ENCODE measurements at places on chromosomes 12 and 14.
A peak's percentile ranks its signal among the peaks of the same experiment; 100 is the strongest.

DNA sequence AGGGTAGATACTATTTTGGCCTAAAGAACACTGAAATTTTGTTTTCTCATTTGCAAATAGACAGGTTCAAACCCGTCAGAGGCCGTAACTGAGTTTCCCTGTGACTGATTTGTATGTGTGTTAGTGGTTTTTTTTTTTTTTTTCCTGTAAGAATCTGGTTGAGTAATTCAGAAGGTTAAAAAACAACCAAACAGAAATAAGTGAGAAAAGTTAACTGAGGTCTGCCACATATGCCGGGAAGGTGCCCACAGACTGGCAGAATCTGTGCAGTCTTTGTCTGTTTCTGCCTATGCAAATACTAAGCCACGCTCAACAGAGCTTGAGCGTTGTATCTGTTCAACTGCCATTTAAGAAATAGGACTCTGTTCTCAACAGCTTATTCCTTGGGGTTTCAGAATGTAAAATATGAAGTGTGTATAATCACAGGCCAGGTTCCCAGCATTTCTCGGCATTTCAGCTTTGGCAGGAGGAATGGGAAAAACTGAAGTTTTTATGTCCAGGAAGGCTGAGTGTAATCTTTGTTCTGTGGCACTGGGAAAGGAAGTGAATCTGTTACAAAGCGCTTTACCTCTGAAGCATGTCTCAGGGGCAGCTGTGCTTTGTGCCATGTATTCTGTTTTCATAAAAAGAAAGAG is 181.9 kb downstream of the PRKCH start:
- peak; percentile 77 for DNase-seq

GRCh38 chr12:44294649-44295048 is 458.8 kb downstream of the TMEM117 start:
- DNase-seq: no peak

DNA sequence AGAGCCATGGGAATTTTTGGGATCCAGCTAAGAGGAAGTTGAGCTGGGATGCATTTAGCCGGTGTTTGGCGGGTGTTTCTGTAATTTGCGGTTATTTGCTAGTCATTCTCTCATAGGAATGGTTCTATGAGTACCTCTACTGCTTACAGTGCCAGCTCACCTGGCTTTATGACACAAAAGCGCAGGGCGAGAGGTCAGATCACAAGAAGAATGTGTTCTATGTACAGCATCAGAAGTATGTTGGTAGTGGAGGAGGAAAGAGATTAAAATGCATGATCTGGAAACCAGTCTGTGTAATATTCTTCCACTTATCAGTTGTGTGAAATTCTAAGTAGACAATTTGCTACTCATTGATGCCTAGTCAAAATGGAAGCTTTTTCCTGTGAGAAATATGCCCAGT is 173.3 kb downstream of the ADCK1 start:
- DNase-seq: no peak

- DNase-seq: no peak
These were observed 130.8 kb upstream of the PRKD1 start for GRCh38 chr14:30058401-30058800.

DNA sequence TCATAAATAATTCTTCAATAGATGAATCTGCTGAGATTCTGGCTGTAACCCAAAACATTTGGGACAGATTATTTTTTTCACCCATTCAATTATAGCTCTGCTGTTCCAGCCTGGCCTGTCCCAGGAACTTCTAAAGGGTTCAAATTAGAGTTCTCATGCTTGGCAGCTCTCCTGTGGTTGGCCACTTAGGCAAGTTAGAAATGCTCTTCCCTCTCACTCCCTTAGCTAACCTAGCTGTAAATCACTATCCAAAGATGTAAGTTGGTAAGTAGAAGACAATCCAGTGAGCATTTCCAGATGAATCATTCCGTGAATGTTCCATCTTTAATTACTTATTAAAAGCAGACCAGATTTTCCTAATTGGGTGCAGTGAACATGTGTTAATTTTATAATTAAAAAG is 760.4 kb upstream of the TBX3 start:
- no peak for DNase-seq

- no peak for DNase-seq
These were observed 14.8 kb downstream of the ELK3 start for GRCh38 chr12:96208801-96209549.

DNA sequence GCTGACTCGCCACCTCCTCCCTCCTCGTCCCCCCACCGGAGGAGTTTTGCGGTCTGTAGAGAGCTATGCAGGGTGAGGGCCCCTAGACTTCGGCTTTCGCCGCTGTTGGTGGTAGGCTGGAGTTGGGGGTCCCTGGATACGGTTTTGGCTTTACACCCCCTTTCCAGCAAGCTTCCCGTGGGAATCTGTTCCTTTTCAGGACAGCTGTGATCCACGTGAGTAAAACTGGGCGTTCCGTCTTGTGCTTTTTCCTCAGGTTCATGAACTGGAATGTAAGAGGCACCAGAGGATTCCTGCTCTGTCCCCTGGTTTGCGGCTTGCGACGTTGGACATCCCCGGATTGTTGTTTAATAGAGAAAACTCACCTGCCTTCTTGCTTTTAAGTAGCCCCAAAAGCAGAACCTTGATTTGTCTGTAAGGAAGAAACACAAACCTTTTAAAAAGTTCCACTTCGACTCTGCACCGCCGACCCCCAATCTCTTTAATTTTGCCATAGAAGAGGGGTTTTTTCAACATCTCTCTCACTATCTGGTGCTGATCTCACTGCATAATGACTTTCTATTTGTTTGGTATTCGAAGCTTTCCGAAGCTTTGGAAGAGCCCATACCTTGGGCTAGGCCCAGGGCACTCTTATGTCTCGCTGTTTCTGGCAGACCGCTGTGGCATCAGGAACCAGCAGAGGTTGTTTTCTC is 490 bp downstream of the PRORP start:
- DNase-seq: peak; percentile 25
